ENCODE measurements at places on chromosomes 1 and 21. TPM values are rescaled to one million over a fixed set of nuclear protein-coding genes. Genes with fewer than 3 reads are reported as not detected.

UMODL1 gene
- 0.12 TPM for polyA plus RNA-seq

DLGAP3 gene
- 0.10 TPM for polyA plus RNA-seq

SPATA6 gene
- 1.3 TPM for polyA plus RNA-seq

CLCN6 gene
- polyA plus RNA-seq: 9.1 TPM

LAPTM5 gene
- polyA plus RNA-seq: 10.0 TPM

CFHR5 gene
- polyA plus RNA-seq: not detected

KIAA1614 gene
- polyA plus RNA-seq: 1.0 TPM

DCST2 gene
- 10.1 TPM for polyA plus RNA-seq

Data from esophagus (tissue), 2 donors.